ENCODE measurements at places on chromosomes 5 and 9.

DNA sequence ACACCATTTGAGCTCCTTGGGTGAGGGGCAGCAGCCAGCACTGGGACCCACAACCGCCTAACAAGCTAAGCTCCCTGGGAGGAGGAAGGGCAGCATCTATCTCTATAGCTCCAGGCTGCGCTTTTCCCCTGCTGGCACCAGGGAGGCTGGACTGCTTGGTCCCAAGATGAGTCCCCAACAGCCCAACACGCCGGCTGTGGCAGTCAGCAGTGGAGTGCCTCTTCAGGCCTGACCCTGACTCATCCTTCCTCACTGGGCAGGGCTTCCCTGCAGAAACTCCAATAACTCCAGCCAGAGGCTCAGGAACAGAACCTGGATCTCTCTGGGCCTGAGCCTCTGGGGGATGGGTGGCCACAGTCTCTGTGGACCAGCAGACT, 113.7 kb upstream of the ADAMTS16 start:
- DNase-seq, result no peak

- DNase-seq, result no peak
These were observed 27.4 kb upstream of the CEP120 start for GRCh38 chr5:123450640-123451039.

DNA sequence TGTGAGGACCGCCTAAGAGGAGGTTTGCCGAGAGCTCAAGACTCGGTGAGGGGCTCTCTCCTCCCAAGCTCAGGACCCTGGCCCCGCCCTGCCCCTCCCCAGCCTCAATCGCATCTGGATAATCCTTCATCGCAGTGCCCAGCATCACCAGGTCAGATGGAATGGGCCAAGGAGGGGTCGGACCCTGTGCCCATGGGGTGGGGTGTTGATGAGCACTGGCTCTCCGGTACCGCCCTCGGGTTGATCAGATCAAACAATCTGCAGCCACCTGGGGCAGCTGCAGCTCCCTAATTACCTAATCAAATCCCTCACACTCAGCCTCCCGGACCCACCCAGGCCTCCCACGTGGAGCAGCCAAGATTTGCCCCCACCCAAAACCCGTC, 24.4 kb upstream of the TDRD7 start:
- DNase-seq, result no peak

GRCh38 chr9:88218726-88219125, 80.5 kb upstream of the SPATA31C2 start:
- DNase-seq, result no peak

- no peak for DNase-seq
These were observed 460.7 kb downstream of the NTRK2 start for GRCh38 chr9:85130260-85130659.
